ENCODE measurements at places on chromosomes 4 and X.

DNA sequence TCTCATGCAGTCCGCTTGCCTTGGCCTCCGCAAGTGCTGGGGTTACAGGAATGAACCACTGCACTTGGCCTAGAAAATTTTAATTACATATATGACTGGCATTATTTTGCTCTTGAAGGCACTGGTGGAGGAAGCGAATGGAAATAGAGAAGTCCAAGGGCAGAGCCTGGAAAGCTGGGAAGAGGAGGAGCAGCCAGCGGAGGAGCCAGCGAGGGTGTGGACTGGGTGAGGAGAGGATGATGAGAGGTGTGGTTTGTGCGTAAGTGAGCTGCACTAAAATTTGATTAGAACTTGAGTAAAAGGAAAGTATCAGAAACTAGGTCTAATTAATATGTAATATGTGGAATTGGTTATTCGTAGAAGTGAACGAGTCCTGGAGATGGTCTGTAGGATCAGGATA is 13.3 kb downstream of the KIAA0232 start:
- DNase-seq = no peak

DNA sequence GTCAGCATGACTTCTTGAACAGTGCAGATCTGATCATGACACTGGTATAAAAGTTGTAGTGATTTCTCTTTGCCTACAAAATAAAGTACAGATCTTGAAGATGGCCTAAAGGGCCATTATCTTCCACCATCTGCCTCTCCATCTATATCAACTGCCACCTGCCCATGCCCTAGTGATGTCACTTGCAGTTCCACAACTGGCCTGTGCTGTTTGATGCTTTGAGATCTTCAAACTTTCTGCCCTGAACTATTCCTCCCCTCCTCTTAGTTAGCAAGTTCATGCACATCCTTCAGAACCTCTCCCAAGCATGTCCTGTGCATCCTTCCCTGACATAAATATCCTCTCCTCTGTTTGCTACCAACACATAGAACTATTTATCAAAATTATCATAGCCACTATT is 217.0 kb downstream of the SOWAHB start:
- no peak for DNase-seq

DNA sequence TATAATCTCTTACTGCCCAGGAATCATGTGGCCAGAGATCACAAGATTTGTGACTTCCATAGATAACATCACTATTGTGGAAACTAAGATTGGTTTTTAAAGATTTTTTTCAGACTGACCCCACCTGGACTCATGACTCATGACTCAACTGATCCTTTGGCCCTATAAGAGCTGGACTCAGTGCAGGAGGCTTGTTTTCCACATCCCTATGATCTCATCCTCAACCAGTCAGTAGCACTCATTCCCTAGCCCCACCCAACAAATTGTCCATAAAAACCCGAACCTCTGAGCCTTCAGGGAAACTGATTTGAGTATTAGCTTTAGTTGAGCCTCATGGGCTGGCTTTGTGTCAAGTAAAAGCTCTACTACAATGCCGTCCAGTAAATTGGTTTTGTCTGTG is 7.9 kb upstream of the NOCT start:
- no peak for DNase-seq

DNA sequence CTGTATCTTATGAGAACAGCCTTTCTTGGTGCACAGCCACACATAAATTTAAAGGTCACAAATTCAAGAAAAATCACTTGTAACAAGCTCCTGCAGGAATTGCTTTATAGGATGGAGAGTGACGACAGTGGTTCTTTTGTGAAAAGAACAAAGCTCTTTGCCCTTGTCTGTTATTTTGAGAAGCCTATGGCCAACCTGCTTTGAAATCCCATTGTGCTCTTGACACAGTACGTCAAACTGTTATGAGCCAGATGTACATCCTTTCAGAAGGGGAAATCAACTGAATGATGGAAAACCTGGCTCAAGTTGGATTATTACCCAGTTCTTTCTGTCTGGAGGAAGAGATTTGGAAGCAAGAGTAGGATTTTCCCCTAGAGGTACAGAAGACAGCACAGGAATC is 1454.2 kb downstream of the ARAP2 start:
- DNase-seq = no peak

GRCh38 chr4:140968371-140968770 is 164.9 kb downstream of the RNF150 start:
- no peak for DNase-seq

- no peak for DNase-seq
Measured at GRCh38 chr4:5471691-5472090, 236.7 kb downstream of the EVC2 start.

- no peak for DNase-seq
Measured at GRCh38 chrX:42602136-42602535, 175.8 kb downstream of the PPP1R2C start.
